Cerebellar nuclear complex (tissue), 1 donor: ENCODE measurements at places on chromosomes 5 and 9.

- no peak for DNase-seq
Measured at GRCh38 chr5:136511046-136511445, 145.7 kb upstream of the TRPC7 start.

DNA sequence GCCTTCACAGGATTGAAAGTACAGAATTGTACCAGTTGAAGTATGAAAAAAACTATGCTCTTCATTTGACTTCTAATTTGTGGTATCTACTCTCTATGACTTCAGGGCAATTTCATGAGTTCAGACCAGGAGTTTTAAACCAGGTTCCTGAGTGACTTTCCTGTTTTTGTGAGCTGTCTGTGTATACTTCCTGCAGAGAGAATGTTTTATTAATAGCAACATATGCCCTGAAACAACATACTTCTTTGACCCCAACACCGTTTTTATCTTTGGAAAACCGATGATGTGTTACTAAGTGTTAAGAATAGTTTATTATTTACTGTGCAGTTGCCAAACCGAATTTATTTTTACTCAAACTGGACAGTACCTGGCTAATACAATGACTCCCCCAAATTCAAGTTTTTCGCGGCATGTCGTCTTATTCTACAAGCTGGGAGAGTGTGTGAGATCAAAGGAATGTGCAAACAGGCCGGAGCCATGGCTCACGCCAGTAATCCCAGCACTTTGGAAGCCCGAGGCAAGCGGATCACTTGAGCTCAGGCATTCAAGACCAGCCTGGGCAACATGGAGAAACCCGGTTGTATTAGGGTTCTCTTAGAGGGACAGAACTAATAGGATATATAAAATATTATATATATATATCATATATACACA is 58.7 kb upstream of the ERBIN start:
- no peak for DNase-seq

DNA sequence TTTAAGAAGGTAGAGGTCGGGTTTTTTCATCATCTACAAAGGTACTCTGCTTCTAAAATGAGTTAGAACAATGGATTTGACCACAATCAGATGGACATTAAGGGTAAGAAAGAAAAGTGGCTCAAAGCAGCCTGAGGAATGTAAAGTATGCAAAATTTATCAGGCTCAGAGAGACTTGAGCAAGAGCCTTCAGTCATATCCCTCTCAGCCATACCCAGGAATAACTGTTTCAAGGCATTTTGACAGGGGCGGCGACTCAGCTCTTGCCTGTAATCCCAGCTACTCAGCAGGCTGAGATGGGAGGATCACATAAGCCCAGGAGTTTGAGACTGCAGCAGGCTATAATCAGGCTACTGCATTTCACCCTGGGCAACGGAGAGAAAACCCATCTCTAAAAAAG is 38.8 kb upstream of the ANXA2R start:
- no peak for DNase-seq

GRCh38 chr9:137477778-137478612 is 18.9 kb upstream of the NSMF start:
- no peak for DNase-seq

- DNase-seq = no peak
Measured at GRCh38 chr9:2681981-2682380, 35.3 kb upstream of the KCNV2 start.
